NCI-H187 treated with DMSO at 0.1 percent for 48 hours (cell line): ENCODE measurements at places on chromosomes 11 and 22.

GRCh38 chr22:45248832-45249561 is 8.3 kb upstream of the KIAA0930 start:
- no peak for DNase-seq

DNA sequence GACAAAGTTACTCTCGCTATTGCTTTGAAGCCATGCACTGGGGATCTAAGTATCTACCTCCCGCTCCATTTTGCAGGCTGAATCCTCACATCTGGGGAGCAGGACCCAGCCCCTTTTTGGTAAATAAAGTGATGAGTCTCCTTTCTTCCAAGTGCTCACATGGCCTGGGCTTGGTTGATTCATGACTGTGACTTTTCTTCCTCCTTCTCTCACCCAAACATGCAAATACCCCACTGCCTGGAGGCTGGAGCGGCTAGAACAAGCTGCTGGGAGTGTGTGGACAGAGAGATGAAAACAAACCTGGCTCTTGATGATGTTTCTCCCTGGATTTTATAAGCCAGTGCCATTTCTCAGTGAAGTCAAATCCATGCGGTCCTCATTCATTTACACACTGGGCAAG is 72.7 kb downstream of the TRIM29 start:
- DNase-seq = no peak

GRCh38 chr11:46290598-46291309 is 13.3 kb downstream of the CREB3L1 start:
- DNase-seq = no peak

GRCh38 chr11:20397281-20397680 is 9.8 kb downstream of the PRMT3 start:
- peak; percentile 81 for DNase-seq

GRCh38 chr11:86558207-86558606 is 114.2 kb downstream of the ME3 start:
- DNase-seq = no peak

- DNase-seq = no peak
Observed at GRCh38 chr11:134950692-134951304, 538.8 kb upstream of the B3GAT1 start.

DNA sequence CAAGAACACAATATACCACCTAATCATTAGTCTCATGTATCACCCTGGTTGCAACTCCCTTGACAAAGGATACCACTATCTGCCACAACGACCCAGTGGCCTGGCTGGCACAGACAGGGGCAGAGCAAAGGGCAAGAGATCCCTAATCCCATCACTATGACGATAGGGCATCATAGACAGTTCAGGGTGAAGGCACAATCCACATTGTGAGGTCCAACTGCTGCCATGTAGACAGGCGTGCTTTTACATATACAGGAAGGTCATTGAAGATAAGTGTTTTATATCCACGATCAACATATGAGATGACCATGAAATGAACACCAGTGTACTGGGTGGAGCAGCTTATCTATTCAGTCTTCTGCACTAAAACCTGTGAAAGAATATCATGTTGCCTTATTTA is 94.6 kb downstream of the IGLL1 start:
- no peak for DNase-seq

DNA sequence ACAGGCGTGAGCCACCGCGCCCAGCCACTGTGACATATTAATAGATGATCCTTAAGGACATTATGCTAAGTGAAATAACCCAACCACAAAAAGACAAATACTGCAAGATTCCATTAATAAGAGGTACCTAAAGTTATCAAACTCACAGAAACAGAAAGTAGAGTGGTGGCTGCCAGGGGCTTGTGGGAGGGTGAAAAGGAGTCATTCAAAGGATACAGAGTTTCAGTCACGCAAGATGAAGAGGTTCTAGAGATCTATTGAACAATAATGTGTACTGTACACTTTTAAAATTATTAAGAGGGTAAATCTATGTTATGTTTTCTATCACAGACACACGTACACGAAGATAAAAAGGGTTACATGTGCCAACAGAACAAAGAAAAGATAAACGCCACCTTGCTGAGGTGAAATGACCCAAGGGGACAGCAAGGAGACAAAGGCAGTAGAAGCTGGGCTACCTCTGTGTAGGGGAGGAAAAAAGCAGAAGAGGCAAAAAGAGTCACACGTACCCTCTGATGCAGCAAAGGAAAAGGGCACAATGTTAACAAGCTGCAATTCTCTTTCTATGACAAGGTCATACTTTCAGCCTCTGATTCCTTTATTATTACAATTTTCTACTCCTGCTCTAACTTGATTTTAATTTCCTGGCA is 65.3 kb downstream of the AMBRA1 start:
- no peak for DNase-seq

- DNase-seq = no peak
Observed at GRCh38 chr11:64755681-64756361, 4.0 kb downstream of the PYGM start.

- no peak for DNase-seq
Observed at GRCh38 chr11:1638344-1638743, 8.8 kb downstream of the KRTAP5-5 start.

DNA sequence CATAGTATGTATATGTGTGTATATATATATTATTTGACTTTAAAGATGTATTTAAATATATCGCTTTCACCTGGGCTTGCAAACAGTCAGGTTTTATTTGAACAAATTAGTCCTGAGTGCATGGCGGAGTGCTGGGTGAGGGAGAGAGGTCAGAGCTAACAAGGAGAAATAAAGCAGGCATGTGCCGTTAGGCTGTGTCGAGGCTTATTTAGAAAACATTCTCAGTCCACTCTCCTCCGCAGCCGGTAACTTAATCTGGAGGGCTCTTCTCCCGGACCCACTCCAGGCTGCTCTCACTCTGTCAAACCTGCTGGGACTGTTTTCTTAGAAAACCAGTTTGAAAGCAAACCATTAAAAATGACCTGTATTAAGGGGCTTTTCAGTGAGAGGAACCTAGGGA is 455.9 kb downstream of the MN1 start:
- no peak for DNase-seq

DNA sequence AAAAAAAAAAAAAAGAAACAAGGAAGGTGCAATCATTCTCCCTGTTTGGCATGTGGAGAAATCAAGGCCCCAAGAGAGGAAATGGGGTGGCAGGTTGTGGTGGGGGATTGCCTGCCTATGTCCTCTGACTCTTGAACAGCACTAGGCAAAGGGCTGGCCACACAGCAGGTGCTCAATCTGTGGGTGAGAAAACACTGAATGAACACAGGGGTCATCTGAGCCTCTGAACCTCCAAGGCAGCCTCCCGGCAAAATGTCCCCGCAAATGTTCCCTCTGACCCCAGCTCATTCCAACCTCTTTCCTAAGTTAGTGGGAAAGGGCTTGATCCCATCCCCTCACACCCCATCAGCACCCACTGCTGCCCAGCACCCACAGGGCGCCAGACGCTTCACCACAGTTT is 4.6 kb downstream of the PLA2G6 start:
- DNase-seq = no peak

DNA sequence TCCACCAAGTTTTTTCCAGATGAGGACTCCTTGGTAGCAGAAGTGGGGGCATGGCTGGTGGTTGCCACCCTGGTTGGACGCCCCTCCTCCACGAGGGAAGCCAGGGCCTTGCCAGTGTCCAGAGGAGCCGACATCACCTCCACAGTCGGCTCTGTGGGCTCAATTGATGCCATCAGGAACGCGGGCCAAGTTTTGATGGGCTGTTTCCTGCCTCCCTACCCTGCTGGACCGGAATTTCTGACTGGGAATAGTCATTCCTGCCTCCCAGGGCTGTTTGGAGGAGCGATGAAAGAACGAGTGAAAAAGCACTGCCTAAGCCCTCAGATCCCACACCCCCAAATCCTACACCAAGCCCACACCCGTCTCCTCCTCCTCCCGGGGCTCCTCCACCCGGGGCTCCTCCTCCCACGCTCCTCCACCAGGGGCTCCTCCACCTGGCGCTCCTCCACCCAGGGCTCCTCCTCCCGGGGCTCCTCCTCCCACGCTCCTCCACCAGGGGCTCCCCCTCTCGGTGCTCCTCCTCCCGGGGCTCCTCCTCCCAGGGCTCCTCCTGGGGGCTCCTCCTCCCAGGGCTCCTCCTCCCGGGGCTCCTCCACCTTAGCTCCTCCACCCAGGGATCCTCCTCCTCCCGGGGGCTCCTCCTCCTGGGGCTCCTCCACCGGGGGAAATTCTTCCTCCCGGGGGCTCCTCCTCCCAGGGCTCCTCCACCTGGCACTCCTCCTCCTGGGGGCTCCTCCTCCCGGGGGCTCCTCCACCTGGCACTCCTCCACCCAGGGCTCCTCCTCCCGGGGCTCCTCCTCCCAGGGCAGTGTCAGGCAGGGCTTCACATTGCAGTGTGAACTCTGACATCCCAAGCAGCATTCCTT is 10.0 kb upstream of the PRR5 start:
- no peak for DNase-seq

DNA sequence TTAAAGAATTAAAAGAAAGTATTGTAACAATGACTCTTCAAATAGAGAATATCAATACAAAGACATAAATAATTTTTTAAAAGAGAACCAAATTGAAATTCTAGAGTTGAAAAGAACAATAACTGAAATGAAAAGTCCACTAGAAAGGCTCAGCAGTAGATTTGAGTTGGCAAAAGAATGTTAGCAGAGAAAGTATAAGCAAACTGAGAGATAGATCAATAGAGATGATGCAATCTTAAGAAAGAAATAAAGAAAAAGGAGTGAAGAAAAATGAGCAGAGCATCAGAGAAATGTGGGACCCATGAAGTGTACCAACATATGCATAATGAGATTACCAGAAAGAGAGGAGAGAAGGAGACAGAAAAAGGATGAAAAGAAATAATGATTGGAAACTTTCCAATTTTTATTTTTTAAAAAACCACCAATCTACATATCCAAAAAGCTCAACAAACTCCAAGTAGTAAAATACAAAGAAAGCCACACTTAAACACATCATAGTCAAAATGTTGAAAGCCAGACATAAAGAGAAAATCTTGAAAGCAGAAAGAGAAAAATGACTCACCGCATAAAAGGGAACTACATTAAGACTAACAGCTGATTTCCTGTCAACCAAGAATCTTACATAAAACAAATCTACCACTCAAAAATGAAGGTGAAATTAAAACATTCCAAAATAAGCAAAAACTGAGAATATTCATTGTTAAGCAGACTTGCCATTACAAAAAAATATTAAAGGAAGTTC is 20.9 kb downstream of the NCF4 start:
- no peak for DNase-seq
